ENCODE measurements at places on chromosomes 16 and 17. TPM values are rescaled to one million over a fixed set of nuclear protein-coding genes. Genes with fewer than 3 reads are reported as not detected.

KDM6B gene
- total RNA-seq = 11.9 TPM

SLFN14 gene
- not detected for total RNA-seq

DRC7 gene
- total RNA-seq = not detected

CES5A gene
- total RNA-seq = not detected

TMEM106A gene
- total RNA-seq = 14.5 TPM

RILP gene
- total RNA-seq = 1.7 TPM

SLC2A4 gene
- total RNA-seq = not detected

KRTAP3-1 gene
- not detected for total RNA-seq

PPP1R1B gene
- not detected for total RNA-seq

JPT1 gene
- total RNA-seq = 98.2 TPM

SPATA32 gene
- not detected for total RNA-seq

TBKBP1 gene
- total RNA-seq = 0.25 TPM

Measured in Karpas-422 (cell line).